ENCODE measurements at places on chromosomes 5 and 9.

- DNase-seq, result no peak
Observed at GRCh38 chr9:126457175-126457547, 130.5 kb downstream of the MVB12B start.

DNA sequence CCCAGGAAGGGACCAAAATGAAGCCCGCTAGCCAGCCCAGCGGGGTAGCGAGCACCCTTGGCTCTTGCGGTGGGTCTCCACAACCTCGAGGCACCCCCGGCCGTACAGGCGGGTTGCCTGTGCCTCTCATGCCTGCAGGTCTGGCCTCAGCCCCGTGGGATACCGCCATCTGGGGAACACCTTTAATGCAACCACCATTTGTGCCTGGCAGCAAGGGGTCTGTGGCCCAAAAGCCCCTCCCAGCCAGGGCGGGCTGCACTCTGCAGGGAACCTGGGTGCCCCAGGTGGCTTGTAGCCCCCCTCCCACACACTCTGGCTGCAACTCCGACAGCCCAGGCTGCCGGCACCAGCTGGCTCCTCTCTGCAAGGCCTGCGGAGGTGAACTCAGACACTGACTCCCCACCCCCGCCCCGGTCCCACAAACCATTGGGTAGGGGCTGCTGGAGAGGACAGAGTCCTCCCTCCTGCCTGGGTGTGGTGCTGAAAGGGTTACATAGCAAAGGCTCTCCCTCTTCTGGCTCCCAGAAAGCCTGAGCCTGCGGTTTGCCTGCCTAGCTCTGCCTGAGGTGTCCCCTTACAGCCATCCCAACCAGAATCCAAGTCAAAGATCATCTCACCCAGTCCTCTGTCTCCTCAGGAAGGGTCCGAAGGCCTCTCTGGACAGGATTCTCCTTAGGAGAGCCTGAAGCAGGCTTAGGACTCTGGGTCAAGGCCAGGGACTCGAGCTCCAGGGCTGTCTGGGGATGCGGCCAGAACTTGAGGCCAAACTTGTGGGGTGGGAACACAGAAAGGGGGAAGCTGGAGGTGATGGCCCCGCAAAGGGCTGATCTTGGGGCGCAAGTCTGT lies 109.4 kb downstream of the PSD2 start:
- DNase-seq, result no peak

GRCh38 chr9:1094749-1095148 lies 44.6 kb downstream of the DMRT2 start:
- DNase-seq, result no peak

- no peak for DNase-seq
Observed at GRCh38 chr5:36723912-36724311, 117.5 kb downstream of the SLC1A3 start.

DNA sequence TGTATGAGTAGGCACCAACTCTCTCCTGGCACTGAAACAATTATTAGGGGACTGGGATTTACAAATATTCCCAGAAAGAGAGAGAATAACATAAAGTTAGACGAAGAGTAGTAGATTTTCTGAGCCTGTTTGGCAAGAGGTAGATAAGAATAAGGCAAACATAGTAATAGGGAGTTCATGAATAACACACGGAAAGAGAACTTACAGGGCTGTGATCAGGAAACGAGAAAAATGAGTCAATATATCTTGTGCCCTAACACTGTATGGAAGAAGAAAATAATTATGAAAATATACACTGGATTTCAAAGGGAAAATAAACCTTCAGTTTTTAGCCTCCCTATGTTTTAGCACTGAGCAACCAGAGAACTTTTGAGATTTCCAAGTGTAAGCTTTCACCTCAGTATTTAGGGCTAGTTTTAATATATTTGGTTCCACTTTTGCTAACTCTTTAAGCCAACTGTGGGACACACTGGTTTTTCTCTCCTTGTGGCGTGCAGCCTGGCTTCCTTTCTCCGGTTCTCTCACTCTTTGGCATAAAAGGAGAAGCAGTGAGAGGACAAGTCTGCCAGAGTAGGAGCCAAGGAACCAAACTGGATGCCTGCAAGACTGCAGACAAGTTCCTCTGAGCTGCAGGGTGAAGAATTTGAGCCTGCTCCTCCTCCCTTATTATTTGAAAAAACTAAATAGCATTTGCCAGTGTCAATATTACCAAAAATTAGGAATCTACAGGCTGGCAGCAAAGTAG lies 6.6 kb upstream of the KCNN2 start:
- no peak for DNase-seq

- no peak for DNase-seq
Observed at GRCh38 chr5:111463311-111463710, 49.0 kb downstream of the STARD4 start.

- DNase-seq, result no peak
Observed at GRCh38 chr9:9921805-9922204, 691.0 kb downstream of the PTPRD start.

- peak; percentile 47 for DNase-seq
Observed at GRCh38 chr5:1536322-1536845, 12.6 kb upstream of the LPCAT1 start.
